Fibroblast of villous mesenchyme (primary cell): ENCODE measurements at places on chromosomes 7 and 10.

DNA sequence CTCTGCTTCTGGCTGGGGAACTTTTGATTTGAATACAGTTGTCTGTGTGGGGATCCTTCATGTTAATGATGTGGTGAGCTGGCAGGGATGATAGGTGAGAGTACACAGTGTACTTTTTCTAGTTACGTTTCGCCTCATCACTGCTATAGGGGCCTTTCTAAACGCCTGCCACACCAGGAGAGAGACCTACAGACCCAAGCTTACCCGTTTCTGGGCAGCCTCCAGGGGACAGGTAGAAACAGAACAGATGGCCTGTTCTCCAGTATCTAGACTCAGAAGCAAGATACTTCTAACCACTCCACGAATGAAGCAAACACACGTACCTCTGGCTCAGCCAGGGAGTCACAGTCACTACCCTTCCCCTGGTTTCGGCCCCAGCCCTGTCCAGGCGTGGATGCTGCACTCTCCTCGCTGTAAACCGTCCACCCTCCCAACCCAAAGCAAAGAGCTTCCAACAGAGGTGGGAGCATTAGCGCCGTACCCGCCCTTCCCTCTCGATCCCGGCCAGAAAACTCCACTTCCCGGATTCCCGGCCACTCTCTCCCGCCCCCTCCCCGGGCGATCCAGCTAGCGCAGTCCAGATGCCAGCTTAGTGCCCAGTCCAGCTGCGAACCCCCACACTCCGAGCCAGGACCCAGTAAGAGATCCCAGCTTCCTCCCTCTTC lies 1.2 kb downstream of the CCDC6 start:
- DNase-seq: peak; percentile 28

- DNase-seq: peak; percentile 81
Observed at GRCh38 chr10:113133497-113134115, 183.6 kb downstream of the TCF7L2 start.

DNA sequence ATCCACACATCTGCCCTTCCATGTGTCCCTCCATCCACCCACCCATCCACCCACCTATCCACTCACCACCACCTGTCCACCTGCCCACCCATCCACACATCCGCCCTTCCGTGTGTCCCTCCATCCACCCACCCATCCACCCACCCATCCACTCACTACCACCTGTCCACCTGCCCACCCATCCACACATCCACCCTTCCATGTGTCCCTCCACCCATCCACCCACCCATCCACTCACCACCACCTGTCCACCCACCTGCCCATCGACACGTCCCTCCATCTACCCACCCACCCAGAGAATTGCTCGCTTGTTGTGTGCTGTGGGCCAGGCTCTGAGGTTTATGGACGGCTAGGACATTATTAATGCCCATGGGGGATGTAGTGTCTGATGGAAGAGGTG lies 500.2 kb downstream of the DNAJB6 start:
- no peak for DNase-seq

DNA sequence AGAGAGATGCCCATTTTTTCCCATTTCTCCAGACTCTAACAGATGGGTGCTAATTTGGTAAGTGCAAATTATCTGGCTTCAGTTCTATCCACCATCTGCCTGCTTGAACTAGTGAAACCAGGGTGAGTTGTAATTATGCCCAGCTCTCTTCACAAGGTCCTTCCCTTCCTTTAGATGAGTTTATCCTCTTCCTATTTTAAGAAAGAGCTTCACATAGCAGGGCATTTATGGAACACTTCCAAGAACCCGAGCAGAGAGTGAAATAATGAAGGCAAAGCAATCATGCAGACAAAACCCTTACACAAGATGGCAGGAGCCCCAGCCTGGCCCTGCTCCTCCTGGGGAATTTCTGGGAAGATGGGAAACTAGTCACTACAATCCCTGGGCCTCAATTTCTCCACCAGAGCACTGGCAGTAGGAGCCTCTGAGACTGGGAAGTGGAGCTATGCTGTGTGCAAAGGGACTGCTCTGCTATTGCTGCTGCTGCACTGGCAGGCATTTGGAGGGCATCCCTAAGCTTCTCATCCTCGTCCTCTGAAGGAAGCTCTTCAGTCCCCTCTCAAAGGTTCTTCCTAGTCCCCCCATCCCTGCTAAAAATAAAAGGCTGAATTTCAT lies 33.7 kb upstream of the PLXNA4 start:
- DNase-seq: no peak

DNA sequence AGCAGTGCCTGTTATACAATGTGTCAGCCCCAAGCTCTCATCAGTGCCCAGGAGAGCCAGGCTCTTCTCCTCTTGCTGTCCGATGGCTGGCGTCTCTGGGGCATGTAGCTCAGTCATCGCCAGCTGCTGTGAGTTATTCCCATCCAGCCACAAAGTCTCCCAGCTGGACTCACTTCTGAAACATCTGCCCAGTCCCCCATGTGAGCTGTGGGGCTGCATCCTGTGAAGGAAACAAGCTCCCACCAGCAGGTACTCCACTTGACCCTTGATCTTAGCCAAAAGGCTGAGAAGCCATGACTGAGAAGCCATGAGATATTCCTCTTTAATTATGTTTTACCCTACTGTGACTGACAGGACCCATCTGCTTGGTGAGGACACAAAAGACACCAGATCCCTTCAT lies 212.7 kb upstream of the IGFBP3 start:
- DNase-seq: no peak
